ENCODE measurements at places on chromosomes 3 and 15.

DNA sequence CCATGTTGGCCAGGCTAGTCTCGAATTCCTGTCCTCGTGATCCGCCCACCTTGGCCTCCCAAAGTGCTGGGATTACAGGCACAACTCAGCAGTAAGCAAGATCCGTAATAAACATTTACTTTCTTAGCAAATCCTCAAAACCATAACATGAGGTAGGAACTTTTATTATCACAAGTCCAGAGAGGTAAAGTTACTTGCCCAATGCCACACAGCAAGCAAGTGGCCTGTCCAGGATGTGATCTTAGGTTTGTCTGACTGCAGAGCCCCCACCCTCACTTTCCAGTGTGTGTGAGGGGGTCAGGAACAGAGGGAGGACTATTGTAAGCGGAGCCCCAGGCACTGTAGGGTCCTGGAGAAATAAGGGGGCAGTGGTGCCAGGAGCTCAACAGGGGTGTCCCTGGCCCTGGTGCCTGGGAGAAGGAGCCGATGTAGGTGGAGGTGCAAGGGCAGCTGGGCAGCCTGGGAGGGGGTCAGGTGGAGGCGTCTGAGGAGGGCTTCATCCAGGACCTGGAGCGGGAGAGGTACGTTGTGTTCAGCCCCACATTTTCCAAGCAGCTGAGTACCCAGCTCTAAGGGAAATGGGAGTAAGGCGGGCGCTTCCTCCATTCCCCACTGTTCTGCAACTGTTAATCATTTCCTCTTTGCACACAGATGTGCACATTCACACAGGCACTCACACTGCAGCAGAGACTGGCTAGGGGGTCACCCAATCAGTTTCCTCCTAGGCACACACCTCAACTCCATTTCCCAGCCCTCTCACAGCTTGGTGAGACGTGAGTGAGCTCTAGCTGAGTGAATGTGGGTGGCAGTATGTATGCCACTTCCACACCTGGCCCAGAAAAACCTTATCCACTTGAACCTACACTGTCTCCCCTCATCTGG lies 5.9 kb downstream of the RPUSD3 start:
- peak; percentile 84 for DNase-seq

DNA sequence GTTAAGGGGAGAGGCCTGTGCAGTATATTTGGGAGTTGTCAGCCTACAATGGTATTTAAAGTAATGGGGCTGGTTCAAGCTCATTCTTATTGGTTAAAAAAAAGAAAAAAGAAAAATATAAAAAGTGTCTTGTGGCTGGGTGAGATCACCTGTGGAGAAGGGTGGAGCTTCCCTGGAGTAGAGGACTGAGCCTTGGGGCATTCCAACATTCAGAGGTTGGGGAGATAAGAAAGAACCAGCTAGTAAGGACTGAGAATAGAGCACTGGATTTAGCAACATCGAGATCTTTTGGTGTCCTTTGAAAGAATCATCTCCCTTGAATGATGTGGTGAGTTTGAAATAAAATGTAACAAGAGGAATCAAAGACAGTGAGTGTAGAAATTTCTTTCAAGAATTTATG lies 5.2 kb downstream of the SLC49A4 start:
- DNase-seq = no peak

GRCh38 chr3:134148534-134148933 lies 102.1 kb downstream of the RYK start:
- no peak for DNase-seq

DNA sequence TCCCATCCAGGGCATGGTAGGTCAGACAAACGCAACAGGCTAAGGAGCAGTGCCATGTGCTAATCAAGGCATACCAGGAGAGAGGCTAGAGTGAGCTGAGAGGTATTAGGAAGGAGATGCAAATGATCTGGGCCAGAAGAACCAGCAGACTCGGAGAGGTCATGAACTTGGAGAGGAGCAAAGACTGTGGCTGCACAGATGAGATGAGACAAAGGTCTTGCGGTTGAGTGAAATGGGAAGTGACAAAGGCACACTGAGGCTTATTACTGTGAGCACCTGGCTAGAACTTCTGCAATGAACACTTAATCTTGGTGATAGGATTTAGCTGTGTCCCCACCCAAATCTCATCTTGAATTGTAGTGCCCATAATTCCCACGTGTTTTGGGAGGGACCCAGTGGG lies 380.2 kb downstream of the ULK4 start:
- no peak for DNase-seq

GRCh38 chr3:54905920-54906319 lies 21.9 kb downstream of the LRTM1 start:
- no peak for DNase-seq

GRCh38 chr3:168090306-168091085 lies 5.2 kb downstream of the GOLIM4 start:
- no peak for DNase-seq

GRCh38 chr3:127615631-127616305 lies 13.2 kb upstream of the PODXL2 start:
- DNase-seq = no peak

DNA sequence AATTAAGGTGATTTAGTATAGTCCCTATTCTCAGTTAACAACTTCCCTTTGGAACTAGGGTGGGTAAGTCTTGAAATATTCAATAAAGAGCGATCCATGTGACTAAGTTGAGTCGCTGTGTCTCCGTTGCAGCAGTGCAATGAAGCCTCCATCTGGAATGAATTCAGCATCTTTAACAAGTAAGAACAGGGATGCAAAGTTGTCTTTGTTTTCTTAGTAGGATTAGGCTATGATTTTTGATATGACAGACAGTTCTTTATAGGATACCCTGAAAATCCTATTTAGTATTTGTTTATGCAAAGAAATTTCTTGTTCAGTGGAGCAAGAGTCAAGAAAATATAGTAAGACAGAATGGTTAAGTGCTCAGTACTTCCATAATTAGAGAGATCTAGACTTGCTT lies 52.7 kb downstream of the RBMS3 start:
- DNase-seq = no peak

DNA sequence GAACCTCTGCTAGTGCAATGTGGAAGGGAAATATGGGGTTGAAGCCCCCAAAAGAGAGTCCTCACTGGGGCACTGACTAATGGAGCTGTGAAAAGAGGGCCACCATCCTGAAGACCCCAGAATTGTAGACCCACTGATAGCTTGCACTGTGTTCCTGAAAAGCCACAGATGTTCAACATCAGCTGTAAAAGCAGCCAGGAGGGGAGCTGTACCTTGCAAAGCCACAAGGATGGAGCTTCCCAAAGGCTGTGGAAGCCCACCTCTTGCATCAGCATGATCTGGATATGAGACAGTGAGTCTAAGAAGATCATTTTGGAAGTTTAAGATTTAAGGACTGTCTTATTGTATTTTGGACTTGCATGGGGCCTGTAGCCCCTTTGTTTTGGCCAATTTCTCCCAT lies 125.8 kb upstream of the TGFBR2 start:
- no peak for DNase-seq

- DNase-seq = no peak
Measured at GRCh38 chr15:86555939-86556338, 476.3 kb downstream of the AGBL1 start.

- DNase-seq = no peak
Measured at GRCh38 chr3:142645236-142645793, 49.1 kb downstream of the PLS1 start.

DNA sequence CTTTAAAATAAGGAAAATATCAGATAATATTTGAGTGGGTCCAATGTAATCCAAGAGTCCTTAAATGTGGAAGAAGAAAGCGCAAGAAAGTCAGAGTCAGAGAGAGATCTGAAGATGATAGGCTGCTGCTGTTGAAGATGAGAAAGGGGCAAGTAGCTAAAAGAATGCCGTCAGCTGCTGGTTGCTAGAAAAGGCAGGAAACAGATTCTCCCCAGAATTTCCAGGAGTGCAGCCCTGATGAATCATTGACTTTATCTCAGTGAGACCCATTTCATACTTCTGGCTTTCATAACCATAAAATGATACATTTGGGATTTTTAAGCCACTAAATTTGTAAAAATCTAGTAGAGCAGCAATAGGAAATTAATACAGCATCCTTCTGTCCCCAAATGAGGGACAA lies 7.5 kb upstream of the CHMP2B start:
- DNase-seq = no peak

- DNase-seq = no peak
Measured at GRCh38 chr3:120169407-120169806, 75.2 kb upstream of the GSK3B start.

DNA sequence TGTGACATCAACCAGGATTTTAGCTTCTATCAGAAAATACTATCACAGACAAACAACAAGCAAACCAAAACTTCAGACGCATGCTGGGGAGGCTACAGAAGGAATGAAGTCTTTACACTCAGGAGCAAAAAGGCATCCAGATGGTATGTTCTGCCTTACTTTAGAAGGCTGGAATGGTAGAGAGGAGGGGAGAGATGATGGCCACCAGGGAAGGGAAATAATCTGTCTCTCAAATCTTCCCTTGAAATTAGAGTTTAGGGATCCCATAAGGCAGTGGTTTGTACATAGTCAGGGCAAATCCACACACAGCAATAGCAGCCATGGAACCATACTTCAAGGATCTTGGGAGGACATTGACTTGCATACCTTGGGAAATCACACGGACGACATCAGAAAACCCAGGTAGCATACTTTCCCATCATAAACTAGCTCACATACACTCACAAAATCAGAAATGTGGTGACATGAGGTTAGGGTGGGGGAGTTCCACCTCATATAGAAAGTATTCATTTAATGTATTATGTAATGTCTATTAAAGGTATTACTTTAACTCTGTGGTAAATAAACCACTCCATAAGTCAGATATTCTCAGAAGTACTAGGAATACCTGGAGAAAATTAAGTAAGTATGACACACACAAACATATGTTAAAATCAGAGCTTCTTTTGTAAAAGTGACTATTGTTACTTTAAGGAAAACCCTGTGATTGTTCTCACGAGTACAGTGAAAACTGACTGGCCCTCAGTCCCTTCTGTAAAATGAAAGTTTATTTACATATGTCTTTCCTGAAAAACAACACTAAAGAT lies 9.4 kb downstream of the BTLA start:
- DNase-seq = no peak

DNA sequence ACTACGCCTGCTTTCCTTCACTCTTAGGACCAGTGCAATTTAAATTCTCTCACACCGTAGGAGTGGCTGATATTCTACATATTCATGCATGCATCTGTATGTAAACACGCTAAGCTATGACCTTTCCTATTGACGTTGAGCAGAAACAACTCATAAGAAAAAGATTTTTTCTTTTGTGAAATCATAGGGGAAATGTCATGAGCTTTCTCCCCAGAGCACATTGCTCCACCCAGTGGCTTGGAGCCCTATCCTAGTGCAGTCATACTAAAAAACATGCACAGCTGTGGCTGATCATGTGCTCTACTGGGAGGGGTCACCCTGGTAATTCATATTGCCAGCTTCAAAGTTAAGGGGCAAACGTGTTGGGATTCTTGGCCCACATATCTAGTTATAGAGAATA lies 1.8 kb upstream of the MESD start:
- DNase-seq = peak; percentile 30
